ENCODE measurements at places on chromosomes 5 and 9.

DNA sequence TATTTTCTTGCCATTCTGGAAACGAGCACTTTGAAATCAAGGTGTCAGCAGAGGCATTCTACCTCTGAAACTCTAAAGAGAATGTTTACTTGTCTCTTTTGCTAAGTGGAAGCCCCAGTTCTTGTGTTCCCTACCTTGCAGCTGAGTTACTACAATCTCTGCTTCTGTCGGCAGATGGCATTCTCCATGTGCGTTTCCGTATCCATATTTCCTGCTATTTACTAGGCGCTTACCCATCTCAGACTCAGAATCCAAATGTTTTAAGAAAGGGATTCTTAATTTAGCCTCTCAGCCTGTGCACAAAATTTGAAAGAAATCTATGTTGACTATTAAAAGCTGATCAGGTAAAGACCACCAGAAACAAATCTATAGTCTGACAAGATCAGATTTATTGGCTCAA lies 221.3 kb upstream of the FTMT start:
- DNase-seq = no peak

- DNase-seq = peak; percentile 91
Measured at GRCh38 chr9:126500600-126501382, 112.9 kb upstream of the LMX1B start.

DNA sequence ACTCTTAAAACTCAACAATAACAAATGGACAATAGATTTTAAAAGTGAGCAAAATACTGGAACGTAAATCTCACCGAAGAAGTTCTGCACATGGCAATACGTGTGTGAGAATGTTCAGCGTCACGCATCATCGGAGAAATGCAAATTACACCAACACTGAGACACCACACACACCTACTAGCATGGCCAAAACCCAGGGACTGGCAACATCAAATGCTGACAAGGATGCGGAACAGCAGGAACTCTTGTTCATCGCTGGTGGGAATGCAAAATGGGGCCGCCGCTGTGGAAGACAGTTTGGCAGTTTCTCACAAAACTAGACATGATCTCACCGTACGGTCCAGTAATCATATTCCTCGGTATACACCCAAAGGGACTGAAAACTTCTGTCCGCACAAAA lies 21.6 kb upstream of the CLPTM1L start:
- DNase-seq = no peak

DNA sequence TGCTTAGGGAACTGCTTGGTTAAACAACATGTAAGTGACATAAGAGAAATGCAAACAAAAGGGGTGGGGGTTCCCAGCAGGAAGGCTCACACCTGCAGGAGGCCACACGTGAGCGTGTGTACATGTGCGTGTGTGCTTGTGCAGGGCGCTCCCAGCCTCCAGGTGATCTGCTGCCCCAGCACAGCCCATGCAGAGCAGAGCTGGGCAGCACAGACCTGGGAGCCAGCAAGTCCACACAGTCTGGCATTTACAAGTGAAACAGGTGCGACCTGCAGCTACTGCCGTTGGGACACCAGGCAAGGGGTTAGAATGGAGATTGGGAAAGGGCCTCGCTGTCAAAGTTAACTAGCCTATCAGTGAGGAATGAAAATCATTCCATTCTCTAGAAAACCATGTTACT lies 41.8 kb downstream of the GRAMD2B start:
- DNase-seq = no peak

GRCh38 chr5:112165399-112165798 lies 253.7 kb downstream of the EPB41L4A start:
- DNase-seq = no peak

GRCh38 chr5:169893571-169893970 lies 86.7 kb downstream of the INSYN2B start:
- no peak for DNase-seq

DNA sequence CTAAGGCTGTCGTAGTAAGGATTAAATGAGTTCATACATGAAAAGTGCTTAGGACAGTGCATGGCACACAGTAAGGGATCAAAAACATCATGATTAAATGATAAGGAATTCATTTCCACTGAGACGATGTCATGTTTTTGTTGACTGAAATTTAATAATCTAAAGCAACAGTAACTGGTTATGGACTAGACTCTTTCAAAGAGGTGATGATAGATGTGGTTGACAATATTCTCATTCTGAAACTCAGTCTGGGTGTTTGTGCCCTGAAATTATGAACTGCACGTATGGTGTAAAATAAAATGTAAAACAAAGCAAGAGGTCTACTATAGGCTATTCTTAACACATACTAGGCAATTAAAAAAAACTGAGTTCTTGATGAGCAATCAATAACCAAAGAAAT lies 280.0 kb downstream of the DENND1A start:
- no peak for DNase-seq

DNA sequence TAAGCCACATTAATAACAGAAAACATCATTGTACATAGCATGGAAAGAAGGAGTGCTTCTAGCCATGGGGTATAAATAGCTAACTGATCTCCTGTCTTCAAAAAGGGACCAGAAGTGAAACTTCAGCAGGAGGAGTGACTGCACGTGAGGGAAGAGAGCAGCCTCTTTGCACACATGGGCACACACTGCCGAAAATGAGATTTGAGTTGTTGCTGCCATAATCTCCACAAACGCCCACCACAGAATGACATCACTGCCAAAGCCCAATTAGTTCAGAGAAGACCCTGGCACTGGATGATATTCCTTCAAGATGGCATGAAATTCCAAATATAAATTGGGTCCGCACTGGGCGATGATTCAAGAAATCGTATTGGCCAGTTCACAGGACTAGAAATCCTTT lies 238.9 kb upstream of the NR4A3 start:
- no peak for DNase-seq

Measured in AG08396 (cell line).